ENCODE measurements at places on chromosomes 11 and 22. TPM values are rescaled to one million over a fixed set of nuclear protein-coding genes. Genes with fewer than 3 reads are reported as not detected.

Gene OR2AT4
- not detected for total RNA-seq

Gene PAX6
- 12.3 TPM for total RNA-seq

Gene MAP6
- total RNA-seq = 0.44 TPM

DNA sequence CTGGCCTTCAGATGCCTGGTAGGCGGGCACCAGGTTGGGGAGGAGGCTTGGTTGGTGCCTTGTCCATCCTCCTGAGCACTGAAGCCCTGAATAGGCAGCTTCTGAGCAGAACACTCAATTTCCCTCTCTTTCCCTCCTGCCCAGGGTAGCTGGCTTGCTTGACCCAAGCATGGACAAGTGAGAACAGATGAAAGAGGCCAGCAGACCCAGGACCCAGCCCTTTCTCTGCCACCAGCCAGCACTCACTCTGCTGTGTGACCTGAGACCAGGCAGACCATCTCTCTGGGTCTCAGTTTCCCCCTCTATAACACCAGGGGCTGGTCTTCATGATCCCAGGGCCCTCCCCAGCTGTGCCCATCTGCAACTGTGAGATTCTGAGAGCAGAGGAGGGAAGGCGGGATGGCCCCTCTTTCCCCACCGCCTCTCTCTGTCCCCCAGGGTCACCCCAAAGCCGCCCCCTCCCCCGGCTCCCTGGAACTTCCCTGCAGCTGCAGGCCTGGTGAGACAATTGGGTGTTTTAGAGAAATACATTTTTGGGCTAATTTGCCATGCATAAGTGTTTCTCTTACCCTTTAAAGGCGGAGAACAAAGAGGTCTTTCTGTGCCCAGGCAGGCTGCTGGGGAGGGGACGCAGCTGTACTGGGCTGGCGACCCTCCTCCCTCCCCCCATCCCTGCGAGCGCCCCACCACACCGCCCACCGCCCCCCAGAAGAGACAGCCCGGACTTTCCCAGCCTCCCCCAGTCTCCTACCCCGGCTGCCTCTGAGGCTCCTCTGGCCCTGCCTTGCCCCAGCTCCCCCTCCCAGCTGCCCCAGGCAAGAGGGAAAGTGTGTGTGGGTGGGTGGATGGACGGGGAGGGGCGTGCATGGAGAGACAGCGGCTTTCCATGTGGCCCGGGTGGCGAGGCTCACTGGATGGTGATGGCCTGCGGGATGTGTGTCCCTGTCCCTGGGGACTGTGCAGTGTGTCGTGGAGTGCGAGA is 30.8 kb upstream of the PICK1 start:
- peak; percentile 47 for DNase-seq

DNA sequence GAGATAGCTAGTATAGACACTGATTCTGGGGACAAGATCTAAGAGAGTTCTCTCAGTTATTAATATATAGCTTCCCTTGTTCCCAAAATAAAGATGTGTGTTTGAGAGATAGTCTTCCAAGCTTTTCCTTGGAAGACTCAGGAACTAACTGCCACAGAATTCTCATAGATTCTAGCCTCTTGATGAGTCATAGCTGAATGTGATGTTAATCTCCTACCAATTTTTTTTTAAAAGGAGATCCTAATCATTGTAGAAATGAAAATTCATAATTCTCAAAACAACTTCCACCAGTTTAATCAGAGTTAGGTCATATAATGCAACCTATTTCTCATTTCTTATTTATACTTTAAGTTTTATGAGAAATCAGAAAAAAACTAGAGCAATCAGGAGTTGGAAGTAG is 148.8 kb downstream of the JRKL start:
- DNase-seq = no peak

- no peak for DNase-seq
These were observed 7.9 kb upstream of the AGBL2 start for GRCh38 chr11:47723041-47723440.

- no peak for DNase-seq
These were observed 2.7 kb upstream of the TMPRSS6 start for GRCh38 chr22:37112084-37112728.

GRCh38 chr11:111937461-111937769 is 272 bp downstream of the DIXDC1 start:
- no peak for DNase-seq

- DNase-seq = no peak
These were observed 6.3 kb downstream of the TMA7B start for GRCh38 chr22:39966470-39966869.

DNA sequence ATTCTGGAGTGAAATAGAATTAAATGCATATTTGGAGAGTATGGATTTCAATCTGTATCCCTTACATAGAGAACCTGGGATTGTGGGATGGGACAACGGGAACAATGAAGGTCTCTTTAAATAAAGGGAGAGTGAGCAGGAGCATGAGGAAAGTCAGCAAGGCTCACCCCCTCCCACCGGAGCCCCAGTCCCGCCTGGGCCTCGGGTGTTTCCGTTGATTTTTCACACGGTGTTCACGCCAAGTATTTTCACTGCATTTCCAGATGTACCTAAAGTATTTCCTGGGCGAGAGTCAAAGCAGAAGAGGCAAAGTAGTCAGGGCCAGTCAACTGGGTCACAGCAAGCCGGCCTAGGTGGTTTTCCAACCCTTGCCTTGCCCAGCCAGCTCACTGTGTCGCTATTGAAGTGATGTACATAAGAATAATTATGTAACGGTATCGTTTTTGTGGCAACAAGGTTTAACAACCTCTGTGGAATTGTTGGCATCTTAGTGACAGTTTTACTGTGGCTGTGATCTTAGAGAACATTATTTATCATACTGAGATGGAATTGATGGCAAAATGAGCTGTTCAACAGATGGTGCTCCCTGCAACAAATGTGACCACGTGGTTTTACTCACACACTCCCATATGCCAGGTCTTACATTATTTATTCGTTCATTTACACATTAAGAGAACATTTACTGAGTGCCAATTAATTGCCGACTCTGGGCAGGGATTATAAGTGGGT is 177.3 kb downstream of the ADAMTS15 start:
- DNase-seq = no peak

DNA sequence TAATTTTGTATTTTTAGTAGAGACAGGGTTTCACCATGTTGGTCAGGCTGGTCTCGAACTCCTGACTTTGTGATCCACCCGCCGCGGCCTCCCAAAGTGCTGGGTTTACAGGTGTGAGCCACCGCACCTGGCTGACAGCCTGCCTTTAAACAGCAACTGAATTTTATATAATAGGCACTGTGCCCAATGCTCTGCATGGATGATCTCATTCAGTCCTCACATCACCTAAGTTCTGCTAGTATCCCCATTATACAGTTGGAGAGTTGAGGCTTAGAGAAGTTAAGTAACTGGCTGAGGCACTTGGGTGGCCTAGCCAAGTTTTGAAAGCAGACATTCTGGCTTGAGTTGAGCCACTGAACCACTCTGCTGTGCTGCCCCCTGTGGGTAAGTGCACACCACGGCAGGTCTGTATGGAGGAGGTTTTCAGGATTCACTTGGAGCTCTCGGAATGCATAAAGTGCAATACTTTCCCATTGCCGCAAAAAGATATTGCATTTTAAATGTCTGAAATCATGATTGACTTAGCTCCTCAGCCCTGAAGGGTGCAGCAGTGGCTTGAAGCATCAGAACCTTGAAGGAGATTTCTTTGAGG is 112.4 kb downstream of the LDLRAD3 start:
- DNase-seq = peak; percentile 39

GRCh38 chr11:26730414-26731083 is 8.7 kb upstream of the SLC5A12 start:
- no peak for DNase-seq

All from H7 (cell line).